Adipocyte (in vitro differentiated cells): ENCODE measurements at places on chromosomes 1 and 21.

GRCh38 chr1:99250728-99251127 is 13.6 kb upstream of the PLPPR4 start:
- no peak for DNase-seq

DNA sequence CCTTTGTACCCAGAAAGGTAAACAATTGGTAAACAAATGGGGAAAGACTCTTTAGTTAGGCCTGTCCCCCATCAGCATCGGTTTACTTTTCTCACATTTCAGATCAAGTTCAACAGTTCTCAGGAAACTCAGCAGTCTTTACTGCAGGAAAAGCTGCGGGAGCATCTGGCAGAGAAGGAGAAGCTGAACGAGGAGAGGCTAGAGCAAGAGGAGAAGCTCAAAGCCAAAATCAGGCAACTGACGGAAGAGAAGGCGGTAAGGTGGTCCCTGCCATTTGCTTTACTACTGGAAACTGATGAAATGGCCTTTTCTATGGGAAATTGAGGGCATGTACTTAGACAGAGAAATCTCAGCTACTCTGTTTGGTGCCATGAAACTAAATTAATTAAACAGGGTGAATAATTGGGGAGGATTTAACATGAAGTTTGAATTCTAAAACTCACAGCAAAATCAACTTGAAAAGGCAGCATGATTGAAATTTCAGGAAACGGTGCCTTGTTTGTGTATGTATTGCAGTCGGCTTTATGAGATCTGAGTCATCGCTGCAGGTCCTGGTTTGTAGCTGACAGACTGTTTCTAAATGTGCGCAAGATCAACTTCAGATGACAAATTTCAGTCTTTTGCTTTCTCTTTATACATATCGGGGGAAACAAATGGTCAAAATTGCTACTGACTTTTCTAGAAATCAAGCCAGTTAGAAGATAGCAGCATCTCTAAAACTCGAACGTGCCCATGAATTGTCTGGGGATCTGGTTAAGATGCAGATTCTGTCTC is 67.9 kb upstream of the EFHD2 start:
- peak; percentile 79 for DNase-seq

DNA sequence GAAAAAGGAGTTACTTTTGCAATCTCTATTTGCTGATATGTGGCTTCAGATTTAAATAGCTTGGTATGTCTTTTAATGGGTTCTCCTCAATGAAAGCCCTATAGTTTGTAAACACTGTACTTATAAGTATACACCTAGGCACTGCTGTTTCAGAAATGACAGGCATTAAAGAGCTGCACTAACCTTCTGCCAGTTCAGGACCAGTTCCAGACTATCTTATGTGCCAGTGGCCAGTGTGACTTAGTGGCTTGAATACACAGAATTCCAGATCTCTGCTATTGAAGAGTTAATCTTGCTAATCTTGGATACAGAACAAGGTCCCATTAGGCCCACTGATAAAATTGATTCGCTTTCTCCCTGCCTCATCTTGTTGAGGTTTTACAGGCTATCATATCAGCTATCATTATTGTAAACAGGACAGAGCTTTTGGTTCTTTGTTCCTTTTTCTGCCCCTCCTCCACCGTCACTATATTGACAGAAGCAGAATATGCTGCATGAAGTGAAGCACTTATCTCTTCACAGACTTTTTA is 337.5 kb downstream of the LRRIQ3 start:
- DNase-seq: no peak

DNA sequence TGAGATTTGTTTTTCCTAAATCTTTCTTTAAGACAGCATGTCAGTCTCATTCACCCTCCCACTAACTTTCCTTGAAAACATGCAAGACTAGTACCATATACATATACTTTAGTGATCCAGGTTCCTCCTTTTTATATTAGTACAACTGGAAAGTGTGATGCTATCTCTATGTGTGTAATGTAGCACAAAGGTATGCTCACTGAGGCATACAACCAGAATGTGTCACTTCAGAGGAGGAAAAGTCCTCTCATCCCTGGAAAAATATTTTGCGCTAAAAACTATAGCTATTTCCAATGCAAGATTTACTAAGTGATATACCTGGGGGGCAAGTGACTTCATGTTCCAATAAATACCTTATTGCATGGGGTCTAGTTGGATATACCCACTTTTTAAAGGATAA is 45.9 kb downstream of the BARHL2 start:
- DNase-seq: no peak

- no peak for DNase-seq
Observed at GRCh38 chr21:24310788-24311187, 1296.5 kb downstream of the MRPL39 start.

GRCh38 chr1:162878000-162878596 is 17.1 kb upstream of the CCDC190 start:
- DNase-seq: peak; percentile 89

- no peak for DNase-seq
Observed at GRCh38 chr21:29961291-29962027, 21.7 kb upstream of the GRIK1 start.

DNA sequence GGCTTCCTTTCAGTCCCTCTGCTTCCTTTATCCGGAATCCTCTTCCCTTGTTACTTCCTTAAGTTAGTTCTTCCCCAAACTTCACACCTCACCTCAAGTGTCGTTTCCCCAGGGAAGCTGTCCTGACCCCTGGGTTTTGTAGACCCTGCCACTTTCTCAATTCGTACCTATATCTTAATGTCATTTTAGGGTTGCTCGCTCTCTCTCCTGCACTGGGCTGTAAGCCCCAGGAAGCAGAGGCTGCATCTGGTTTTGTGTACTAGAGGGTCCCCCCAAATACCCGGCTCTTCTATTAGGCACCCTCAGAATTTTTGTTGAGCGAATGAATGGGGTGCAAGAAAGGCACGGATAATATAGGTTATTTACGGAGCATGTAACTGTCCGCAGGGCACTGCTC is 603 bp upstream of the OPRD1 start:
- DNase-seq: no peak

DNA sequence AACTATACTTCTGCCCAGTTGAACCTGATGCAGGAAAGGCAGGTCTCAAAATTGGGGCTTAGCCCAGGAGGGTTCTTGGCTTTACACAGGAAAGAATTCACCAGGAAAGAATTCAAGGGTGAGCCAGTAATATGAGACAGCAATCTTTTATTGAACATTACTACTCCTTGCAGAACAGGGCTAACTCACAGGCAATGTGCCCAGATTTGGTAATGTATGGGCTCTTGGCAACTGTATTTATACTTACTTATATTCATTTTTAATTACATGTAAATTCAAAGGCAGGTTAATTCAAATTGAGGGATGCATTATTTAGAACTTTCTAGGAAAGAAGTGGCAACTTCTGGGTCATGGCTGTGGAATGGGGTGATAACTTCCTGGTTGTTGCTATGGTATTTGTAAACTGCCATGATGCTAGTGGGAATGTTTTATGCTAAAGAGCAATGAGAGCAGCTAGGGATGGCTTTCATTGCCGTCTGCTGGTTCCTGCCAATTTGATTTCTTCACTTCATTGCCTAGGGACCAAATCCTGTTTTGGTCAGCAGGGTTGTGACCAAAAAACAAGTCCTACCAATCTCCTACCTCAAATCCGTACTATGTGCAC is 107.5 kb downstream of the CHRM3 start:
- DNase-seq: no peak

GRCh38 chr1:78651241-78651640 is 1.6 kb downstream of the IFI44 start:
- no peak for DNase-seq

- peak; percentile 6 for DNase-seq
Observed at GRCh38 chr1:43890815-43891214, 42.8 kb upstream of the ARTN start.

DNA sequence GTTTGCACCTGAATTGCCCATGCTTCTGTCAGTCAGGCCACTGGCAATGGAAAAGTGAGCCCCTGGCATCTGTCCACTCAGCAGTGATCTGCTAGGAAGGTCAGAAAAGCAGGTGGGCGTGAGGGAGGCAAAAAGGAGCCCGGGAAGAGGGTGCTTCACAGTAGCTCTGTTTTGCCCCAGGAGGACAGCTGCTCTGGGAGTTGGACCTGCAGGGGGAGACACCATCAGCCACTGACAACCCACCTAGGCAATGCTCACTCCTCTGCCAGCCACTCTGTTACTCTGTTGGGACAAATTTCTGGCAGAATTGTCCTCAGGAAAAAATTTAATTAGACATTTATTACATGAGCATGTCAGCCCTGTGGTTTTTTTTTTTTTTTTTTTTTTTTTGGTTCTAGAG is 146.4 kb downstream of the LRIG2 start:
- DNase-seq: no peak

GRCh38 chr21:45935628-45936027 is 45.9 kb upstream of the COL6A1 start:
- peak; percentile 39 for DNase-seq

GRCh38 chr1:61054601-61054993 is 27.8 kb upstream of the NFIA start:
- no peak for DNase-seq

DNA sequence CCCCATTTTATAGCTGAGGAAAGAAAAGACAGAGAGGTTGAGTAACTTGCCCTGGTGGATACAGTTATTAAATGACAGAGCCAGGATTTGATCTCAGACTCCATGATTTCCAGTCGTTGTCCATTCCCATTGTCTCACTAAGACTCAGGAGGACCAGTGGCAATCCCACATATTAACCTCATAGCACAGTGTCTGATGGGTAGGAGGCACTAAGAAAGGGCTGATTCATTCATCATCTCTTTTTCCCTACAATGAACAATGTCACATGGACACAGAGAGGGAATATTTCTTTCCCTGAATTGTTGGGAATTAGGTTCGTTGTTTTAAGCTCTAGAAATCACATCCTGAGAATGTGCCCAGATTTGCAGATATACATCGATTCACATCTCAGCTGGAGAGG is 99.9 kb downstream of the PBX1 start:
- DNase-seq: no peak

DNA sequence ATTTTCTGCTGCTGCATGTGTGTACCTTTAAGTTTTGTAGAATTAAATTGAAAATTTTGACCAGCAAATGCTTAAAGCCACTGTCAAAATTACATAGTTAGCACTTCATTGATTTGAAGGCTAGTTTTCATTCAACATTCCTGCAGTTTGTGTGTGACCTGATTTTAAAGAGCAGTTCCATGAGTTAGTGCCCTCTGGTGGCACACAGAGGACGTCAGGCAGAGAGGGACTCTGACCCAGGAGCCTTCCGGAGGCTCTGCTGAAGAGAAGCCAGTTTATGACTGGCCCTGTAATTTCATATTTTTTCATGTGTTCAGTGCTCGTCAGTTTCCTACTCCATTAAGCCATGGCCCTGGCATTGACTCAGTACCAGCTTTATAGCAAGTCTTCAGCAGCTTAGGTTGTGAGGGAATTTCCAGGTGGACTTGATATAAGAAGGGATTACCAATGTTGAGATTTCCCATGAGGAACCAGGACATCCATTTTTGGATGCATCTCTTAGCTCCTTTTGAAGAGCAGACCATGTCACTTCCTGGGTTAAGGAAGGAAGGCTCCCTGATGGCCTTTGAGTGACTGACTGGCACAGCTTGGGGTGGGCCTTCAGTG is 104.7 kb downstream of the CAMTA1 start:
- DNase-seq: peak; percentile 85

GRCh38 chr1:1361233-1361981 is 3.1 kb upstream of the MXRA8 start:
- peak; percentile 41 for DNase-seq

- peak; percentile 63 for DNase-seq
Observed at GRCh38 chr1:79711001-79711431, 704.5 kb upstream of the ADGRL4 start.

- no peak for DNase-seq
Observed at GRCh38 chr1:204192589-204193352, 3.5 kb downstream of the KISS1 start.

- no peak for DNase-seq
Observed at GRCh38 chr1:91689641-91690481, 189.2 kb downstream of the CDC7 start.

- peak; percentile 24 for DNase-seq
Observed at GRCh38 chr1:101314244-101314643, 77.4 kb downstream of the S1PR1 start.

DNA sequence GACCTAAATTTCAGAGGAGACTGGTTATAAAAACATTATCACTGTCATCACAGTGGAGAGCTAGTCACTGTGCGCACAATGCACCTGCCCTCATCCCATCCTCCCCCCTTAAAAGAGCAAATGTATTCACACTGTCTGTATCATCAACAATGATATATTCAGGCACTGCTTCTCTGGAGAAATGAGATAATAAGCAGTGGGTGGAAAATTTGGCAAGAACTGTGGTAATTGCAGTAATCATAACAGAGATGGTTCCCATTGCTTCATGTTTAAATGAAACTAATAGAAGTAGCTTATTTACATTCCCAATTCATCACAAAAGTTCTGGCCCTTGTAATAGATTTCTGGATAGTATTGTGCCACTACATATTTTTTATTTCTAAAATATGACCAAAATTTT is 867.4 kb upstream of the ADGRL2 start:
- DNase-seq: no peak

GRCh38 chr1:27418326-27419185 is 26.1 kb downstream of the GPR3 start:
- DNase-seq: peak; percentile 88

GRCh38 chr1:42192106-42192505 is 27.6 kb upstream of the GUCA2A start:
- no peak for DNase-seq

DNA sequence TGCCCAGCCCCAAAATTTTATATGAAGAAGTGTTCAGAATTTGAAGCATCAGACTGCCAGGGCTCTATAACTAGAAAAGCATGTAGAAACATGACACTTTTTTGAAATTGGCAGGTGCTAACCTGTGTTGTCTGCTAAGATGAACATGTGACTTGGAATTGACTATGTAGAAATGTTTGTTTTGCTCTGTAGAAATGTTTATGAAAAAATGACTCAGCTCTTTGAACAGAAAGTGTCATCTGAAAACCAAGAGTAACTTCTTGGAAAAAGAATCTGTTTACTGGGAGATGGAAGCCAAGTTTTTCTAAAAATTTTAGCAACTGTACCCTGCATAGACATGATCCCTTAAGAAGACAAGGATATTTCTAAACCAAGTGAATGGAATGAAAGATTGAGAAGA is 59.2 kb downstream of the LHX9 start:
- DNase-seq: peak; percentile 21

DNA sequence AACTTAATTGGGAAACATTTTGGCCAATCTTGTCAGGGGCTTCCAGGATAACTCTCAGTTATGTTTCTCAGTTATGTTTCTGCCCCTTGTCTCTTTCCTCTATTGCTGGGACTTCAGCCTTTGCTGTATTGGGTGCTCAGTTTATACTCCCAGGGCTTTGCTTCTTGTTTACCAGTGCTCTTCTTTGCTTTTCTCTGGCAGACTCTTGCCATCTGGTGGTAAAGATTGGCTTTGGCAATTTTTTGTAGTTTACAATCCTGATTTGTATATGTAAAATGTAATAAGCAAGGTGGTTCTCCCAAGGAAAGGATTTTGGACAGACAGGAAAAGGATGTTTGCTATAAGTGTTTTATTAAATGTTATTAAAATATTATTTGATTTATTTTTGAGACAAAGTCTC is 37.9 kb downstream of the FABP3 start:
- peak; percentile 67 for DNase-seq

DNA sequence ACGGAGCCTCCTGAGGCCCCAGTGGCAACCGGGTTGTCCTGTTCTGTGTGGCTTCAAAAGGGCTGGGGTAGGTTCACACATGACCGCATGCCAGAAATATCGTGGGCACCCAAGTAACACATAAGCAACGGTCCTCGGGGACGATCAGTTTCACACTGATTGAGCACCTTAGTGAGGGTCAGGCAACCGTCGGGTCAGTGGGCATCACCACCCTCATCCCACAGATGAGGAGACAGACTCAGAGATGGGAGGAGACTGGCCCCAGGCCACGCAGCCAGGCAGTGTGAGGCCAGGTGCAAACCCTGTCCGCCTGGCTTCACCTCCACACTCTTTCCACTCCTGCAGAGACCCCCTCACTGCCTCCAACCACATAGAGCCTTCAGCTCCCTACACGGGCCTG is 309.8 kb downstream of the MATN1 start:
- DNase-seq: no peak
